ENCODE measurements at places on chromosomes 16 and 17.

- no peak for DNase-seq
Measured at GRCh38 chr17:45703806-45704205, 80.3 kb upstream of the CRHR1 start.

- no peak for DNase-seq
Measured at GRCh38 chr17:56297184-56297583, 143.9 kb downstream of the ANKFN1 start.

DNA sequence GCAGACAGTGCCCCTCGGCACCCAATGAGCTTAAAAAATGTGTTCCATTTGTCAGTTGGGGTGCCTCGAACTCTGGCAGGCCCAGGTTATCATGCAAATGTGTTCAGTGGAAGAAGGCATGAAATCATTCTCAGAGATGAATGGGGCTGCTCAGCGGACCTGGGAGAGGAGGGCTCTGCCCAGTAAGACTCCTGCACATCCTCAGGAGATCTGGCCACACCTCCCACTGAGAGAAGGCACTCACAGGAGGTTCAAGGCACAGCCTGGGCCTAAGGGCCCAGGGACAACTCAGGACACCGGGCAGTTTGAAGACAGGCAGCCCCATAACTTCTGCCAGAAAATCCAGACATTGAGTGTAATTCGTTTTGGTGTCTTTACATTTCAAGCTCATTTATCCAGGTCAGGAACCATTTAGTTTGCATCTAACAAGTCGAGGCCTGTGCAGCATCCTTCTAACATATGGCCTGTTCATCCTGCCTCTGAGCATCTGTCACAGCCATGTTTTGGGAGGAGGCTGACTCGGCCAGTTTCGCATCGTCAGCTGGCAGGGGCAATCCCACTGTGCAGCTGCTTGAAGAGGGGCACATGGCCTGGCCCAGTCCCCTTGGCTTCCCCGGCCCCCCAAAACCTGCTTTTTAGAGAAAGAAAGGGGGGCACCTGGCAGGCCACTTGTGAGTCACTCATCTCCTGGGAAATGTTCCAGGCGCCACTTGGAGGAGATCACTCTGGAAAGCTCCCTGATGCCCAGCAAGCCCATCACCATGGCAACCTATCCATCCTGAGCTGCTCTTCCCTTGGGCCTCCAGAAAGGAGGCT lies 31.2 kb upstream of the BCAR1 start:
- no peak for DNase-seq

GRCh38 chr17:62899361-62899760 lies 66.7 kb upstream of the TANC2 start:
- no peak for DNase-seq

DNA sequence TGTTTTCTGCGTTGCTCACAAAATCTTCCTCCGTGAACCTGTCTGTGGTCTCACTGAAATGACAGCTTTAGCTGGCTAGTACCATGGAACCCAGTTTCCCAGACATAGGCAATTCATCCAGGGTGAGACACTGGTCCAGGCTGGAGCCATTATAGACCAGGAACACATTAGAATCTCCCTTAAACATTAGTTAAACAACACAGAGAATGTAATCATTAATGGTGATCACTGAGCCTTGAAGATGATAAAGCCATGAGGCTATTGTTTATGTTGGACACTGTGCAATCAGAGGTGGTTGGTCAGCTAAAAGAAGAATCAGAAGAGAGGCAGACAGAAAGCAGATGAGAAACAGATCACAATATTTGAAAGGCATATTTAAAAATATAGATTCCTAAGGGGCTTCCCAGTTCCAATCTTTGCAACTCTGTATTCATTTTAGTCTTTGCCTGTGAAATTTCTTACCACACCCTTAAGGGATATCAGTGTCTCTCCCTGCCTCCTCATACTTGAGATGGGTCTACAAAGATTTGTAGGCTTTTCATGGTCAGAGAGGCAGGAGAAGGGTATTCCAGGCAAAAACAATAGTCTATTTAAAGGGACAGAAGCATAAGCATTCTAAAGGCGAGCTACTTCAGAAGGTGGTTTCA lies 317.9 kb downstream of the MAP2K6 start:
- no peak for DNase-seq

DNA sequence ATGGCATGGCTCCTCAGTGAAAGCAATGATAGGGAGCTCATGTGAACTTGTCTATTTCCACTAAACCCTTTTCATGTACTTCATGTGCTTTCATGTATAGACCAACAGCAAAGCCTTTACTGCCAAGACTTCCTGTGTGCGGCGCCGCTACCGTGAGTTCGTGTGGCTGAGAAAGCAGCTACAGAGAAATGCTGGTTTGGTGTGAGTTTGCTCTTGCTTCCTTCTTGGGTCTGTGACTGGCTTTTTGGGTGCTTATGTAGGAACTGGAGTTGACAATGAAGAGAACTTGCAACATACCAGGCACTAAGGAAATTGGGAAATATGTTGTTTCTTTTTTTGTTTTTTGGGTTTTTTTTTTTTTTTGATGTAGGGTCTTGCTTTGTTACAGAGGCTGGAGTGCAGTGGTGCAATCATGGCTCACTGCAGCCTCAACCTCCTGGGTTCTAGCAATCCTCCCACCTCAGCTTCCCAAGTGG lies 5.7 kb downstream of the SNX11 start:
- no peak for DNase-seq

- no peak for DNase-seq
Measured at GRCh38 chr17:42743595-42744282, 1.1 kb downstream of the EZH1 start.

DNA sequence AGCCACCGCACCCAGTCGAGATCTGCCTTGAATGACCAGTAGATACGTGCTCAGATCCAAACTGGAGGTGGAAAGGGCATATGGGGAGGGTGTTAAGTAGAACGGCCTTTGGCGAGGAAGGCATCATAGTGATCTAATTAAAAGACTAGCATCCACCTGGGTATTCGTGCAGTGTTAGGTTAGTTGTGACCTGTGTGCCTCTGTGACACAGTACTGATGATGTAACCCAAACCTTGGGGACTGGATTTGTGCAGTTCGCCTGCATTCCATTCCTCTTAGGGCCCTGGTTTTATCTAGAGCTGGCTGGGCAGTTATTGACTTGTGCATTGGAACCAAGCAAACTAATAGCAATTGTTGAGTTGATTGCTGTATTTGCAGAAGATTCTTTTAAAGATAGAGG lies 47.9 kb downstream of the SNX29 start:
- no peak for DNase-seq

- DNase-seq: no peak
Measured at GRCh38 chr17:17322516-17323510, 19.6 kb downstream of the NT5M start.

- no peak for DNase-seq
Measured at GRCh38 chr17:68176718-68177117, 71.1 kb upstream of the AMZ2 start.

GRCh38 chr16:15055141-15056053 lies 477 bp downstream of the NTAN1 start:
- DNase-seq: peak; percentile 79

GRCh38 chr17:15257258-15257788 lies 7.8 kb downstream of the PMP22 start:
- DNase-seq: peak; percentile 86

GRCh38 chr17:4147751-4148310 lies 4.8 kb downstream of the CYB5D2 start:
- DNase-seq: no peak

GRCh38 chr17:39759204-39759603 lies 21.5 kb downstream of the GRB7 start:
- no peak for DNase-seq

DNA sequence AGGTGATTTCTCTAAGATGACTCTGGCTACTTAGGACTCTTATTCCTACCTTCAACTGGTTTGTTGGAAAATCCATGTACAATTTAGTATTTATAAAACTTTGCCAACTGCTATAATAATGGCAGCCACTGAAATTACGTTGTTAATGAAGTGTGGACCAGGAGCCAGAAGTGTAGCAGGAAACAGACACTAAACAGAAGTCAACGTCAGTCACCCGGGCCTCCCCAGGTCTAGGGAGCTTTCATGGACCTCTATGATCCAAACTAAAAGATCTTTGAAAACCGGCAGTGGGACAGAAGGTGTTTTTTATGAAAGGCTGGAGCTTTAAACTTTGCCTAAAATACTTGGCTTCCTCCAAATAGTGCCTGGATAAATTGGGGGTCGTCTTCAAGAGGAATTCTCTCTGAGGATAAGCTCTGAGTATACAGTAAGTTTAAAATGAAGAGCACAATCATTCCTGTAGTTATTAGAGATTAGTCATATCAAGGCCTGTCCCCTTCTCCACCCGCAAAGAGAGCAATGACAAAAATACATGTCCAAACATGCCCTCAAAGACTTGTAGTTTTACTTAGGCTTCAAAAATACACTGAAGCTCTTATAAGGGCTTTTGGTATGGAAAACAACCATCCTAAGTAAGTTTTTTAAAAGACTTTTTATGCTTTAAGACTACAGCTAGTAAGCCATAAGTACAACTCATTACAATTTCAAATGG lies 34.6 kb downstream of the DCUN1D3 start:
- DNase-seq: no peak

DNA sequence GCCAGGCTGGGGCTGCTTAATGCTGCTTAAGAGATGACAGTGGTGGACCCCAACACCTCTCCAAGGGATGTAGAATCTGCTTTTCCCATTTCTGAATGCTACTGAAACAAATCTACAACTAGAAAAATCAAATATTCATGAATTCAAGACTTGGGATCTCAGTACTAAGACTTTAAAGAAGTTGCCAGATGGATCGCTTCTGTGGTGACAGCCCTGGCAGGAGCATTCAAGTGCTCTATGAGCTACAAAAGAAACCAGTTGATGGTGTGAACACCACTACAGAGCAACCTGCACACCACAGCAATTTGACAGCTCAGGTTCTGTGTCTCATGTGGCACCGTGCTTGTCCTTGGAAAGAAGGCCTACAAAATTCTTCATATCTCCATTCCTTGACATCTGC lies 42.6 kb downstream of the SIAH1 start:
- DNase-seq: no peak

DNA sequence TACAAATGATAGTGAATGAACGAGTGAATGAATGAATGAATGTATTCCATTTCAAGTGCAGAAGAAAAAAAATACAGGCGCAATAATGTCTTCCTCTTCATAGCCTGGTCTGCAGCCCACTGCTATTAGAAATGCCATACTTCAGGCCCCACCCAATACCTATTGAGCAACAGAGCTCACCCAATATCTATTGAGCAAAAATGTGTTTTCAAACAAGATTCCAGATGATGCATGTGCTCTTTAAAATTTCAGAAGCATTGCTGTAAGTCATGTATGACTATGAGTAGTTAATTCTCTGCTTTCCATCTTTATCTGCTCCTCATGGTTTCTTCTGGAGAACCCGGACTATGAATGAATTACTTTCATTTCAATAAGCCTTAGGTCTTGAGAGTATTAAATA lies 308.2 kb downstream of the XYLT1 start:
- no peak for DNase-seq

GRCh38 chr17:61126473-61127249 lies 273.0 kb upstream of the TBX2 start:
- no peak for DNase-seq

- no peak for DNase-seq
Measured at GRCh38 chr16:1048442-1049112, 24.0 kb upstream of the SSTR5 start.

GRCh38 chr16:18834864-18835263 lies 33.5 kb upstream of the ARL6IP1 start:
- DNase-seq: no peak

DNA sequence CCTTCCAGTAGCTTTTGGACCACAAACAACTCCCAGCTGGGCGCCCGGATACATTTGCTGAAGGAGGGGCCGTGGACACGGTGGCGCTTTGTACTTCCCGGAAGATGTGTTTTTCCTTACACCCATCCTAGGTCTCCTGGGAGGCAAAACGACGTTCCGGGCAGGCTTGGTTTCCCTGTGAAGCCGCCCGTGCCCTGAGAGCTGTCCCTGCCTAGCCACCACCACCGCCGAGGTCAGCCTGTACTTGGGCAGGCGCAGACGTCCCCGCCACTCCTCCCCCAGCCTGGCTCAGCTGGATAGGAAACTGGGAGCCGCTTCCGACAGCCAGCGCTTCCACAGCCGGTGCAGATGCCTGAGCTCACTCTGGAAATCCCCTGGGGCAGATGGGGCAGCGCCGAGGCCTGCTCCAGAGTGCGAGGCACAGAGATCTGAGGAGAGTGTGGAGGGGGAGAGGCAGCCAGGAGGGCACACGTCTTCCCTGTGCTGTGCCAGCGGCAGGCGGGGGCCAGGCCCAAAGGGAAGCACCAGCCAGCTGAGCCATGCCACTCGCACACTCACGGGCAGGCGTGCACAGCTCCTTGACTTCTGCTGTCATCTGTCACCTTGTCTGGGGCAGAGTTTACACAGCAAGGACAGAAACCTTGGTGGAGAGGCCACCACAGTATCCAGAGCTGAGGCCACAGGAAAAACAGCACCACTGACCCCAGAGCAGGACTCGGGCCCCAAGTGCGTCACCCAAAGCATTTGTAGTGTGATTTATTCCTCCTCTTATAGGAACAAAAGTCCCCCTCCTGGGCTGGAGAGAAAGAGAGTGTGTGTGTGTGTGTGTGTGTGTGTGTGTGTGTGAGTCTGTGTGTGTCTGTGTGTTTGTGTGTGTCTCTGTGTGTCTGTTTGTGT lies 3.0 kb downstream of the RHBDF2 start:
- no peak for DNase-seq

DNA sequence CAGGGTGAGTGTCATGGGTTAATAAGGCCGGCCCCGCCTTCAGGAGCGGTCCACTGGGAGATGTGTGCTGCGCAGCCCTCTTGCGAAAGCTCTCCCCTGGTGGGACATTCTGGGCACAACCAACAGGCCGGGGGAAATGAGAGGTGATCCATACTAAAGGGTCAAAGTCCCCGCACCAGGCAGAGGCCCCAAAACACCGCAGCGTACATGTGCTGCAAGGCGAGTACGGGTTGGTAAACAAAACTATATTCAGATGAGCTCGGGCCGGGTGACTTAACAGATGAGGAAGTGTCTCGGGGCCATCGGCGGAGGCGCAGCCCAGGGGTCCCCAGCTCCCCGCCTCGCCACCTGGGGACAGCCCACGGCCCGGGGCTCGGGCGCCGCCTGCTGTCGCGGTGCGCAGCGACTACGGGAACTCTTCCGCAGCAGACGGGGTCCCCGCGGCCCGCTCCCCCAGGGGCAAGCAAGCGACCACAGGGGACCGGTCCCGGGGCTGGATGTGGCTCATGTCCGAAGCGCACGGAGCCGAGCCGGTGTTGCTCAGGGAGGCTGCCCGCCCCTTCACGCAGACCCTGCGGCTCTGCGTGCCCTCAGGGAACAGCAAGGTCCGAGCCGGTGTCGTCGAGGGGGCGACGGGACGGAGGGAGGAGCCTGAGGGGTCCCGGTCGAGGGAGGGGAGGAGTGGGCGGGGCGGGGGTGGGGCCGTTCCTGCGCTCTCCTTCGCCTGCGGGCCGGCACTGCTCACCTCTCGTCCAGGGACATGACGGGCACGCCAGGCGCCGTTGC lies at the start of gene RAB37:
Gene RAB37, plus strand, starts transcription at position 744 of the 786 bp plus-strand sequence. Its CDS starts 17 bp downstream, at position 761.
- no peak for DNase-seq
